A673 (cell line): ENCODE measurements at places on chromosomes 12 and 14. TPM values are rescaled to one million over a fixed set of nuclear protein-coding genes. Genes with fewer than 3 reads are reported as not detected.

GRCh38 chr12:131101006-131101405 is 147.3 kb downstream of the ADGRD1 start:
- H3K4me3 ChIP-seq = no peak overlapping the region
- H3K36me3 ChIP-seq = no peaks in the 10 kb centered on the region
- no peak for DNase-seq
- no peaks in the 10 kb centered on the region for H3K4me1 ChIP-seq

Gene TMEM19
- total RNA-seq = 52.6 and 56.3 TPM in 2 replicates

DNA sequence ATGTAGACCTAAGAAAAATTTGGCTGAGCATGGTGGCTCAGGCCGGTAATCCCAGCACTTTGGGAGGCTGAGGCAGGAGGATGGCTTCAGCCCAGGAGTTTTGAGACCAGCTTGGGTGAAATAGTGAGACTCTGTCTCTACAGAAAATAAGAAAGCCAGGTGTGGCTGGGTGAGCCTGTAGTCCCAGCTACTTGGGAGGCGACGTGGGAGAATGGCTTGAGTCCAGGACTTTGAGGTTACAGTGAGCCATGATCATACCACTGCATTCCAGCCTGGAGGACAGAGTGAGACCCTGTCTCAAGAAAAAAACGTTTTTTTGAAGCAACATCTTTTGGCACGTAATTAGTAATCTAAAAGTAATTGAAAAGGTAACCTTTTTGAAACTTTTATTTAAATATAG is 70.9 kb downstream of the FERMT2 start:
- peaks cover 23% of the 10 kb centered on the region for H3K4me1 ChIP-seq
- no peak for DNase-seq
- H3K27ac ChIP-seq = no peak overlapping the region
- H3K36me3 ChIP-seq = peaks cover 8% of the 10 kb centered on the region
- no peak overlapping the region for H3K4me3 ChIP-seq

Gene PPM1H
- 0.04 and 0.35 TPM in 2 replicates for total RNA-seq

GRCh38 chr14:21278632-21279031 is 1.3 kb upstream of the RPGRIP1 start:
- H3K4me3 ChIP-seq = no peak overlapping the region
- no peak overlapping the region for H3K27ac ChIP-seq
- no peaks in the 10 kb centered on the region for H3K27me3 ChIP-seq
- no peaks in the 10 kb centered on the region for H3K36me3 ChIP-seq
- H3K4me1 ChIP-seq = peaks cover 10% of the 10 kb centered on the region

Gene NEDD1
- 38.2 and 42.7 TPM in 2 replicates for total RNA-seq

GRCh38 chr14:99245564-99246511 is 26.2 kb downstream of the BCL11B start:
- H3K4me1 ChIP-seq = peaks cover 90% of the 10 kb centered on the region
- H3K4me3 ChIP-seq = peak overlapping the region; percentile 5
- H3K36me3 ChIP-seq = peaks cover 47% of the 10 kb centered on the region
- H3K27me3 ChIP-seq = no peaks in the 10 kb centered on the region
- DNase-seq = no peak

Gene CLEC2B
- total RNA-seq = 9.4 and 12.3 TPM in 2 replicates

Gene NCAPD2
- 125 and 128 TPM in 2 replicates for total RNA-seq

DNA sequence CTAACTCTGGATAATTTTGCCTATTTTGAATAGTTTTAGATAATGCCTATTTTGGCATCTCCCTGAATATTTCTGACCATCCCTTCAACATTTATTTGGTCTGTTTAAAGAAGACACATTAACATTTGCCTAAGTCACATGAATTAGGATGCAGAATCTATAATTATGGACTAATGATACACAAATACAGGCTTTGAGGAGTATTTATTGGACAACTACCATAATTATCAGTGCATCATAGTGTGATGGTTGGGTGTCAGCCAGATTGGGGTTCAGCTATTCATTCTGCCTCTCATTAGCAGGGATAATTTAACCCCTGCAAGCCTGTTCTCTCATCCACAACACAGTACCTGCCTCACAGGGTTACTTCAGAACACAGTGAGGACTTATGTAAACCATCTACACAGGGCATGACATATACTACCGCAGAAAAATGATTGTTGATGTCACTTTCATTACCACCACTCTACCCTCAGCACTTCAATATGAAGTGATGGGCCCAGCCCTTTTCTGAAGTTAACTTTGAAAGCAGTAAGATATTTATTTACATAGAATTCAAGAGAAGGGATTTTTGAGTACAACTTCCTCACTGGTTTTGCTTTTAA is 14.4 kb downstream of the PRKCH start:
- no peak for DNase-seq
- H3K36me3 ChIP-seq = no peaks in the 10 kb centered on the region
- H3K27ac ChIP-seq = no peak overlapping the region
- peaks cover 6% of the 10 kb centered on the region for H3K4me1 ChIP-seq

DNA sequence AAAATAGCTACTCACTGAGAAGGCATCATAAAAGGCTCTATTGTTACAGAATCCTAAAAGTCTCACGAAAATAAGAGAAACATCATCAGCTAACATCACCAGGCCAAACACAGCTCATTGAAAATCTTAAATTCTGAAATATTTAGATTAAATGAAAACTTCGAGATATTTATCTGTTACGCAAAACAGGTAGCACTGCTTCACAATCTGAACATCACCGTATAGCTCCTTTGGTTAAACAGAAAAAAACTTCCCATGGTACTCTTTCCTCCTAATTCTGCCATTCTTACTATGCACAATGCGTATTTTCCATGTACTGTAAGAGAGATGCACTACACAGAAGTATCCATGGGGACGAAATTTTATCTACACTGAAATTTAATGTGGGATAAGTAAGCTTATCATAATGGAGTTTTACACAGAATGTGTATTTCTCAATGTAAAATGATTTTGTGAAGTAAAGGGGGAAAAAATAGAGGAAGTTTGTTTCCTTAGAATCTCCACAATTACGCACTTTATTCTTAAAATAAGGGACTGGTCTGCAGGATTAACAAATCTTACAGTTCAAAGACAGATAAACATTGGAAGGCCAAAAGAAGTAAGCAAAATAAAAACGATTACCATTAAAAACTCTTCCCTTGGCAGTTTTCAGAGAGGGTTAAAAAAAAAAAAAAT is 1.9 kb downstream of the SGPP1 start:
- H3K27ac ChIP-seq = no peak overlapping the region
- no peaks in the 10 kb centered on the region for H3K36me3 ChIP-seq
- DNase-seq = no peak

DNA sequence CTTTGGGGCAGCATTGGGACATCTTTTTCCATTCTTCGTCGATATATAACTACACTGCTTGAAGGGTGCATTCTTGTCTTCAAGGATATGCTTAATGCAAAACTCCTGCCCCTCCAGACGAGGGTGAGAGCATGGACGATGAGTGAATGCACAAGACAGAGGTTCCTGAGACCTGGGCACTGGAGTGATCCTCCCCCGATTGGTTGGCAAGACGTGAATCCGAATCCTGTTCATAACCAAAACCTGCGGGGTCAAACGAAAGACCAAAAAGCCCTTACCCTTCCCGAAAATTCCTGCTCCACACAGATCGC is 684 bp downstream of the KANSL2 start:
- no peak for DNase-seq
- H3K4me3 ChIP-seq = peak overlapping the region; percentile 76
- peaks cover 46% of the 10 kb centered on the region for H3K36me3 ChIP-seq
- peak overlapping the region; percentile 93 for H3K27ac ChIP-seq
- H3K27me3 ChIP-seq = no peaks in the 10 kb centered on the region
- peaks cover 27% of the 10 kb centered on the region for H3K4me1 ChIP-seq

DNA sequence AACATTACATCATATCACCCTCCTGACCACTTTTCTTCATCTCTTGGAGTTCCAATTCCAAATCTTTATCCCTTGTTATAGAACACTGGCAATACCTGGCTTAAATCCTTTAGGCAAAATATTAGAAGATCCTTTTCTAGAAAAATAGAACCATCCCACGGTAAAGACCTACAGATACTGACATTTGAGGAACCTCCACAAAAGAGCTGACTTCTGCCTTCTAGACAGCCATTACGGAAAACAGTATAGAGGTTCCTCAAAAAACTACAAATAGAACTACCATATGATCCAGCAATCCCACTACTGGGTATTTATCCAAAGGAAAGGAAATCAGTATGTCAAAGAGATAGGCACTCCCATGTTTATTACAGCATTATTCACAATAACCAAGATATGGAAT is 241.7 kb upstream of the AMIGO2 start:
- no peak overlapping the region for H3K27ac ChIP-seq
- no peaks in the 10 kb centered on the region for H3K36me3 ChIP-seq
- no peak overlapping the region for H3K4me3 ChIP-seq
- H3K27me3 ChIP-seq = no peaks in the 10 kb centered on the region
- DNase-seq = no peak

GRCh38 chr14:92944976-92945375 is 22.0 kb downstream of the CHGA start:
- no peak overlapping the region for H3K27ac ChIP-seq
- H3K36me3 ChIP-seq = no peaks in the 10 kb centered on the region
- no peak overlapping the region for H3K4me3 ChIP-seq
- H3K27me3 ChIP-seq = no peaks in the 10 kb centered on the region
- H3K4me1 ChIP-seq = no peaks in the 10 kb centered on the region

- no peak overlapping the region for H3K27ac ChIP-seq
- no peak for DNase-seq
- H3K27me3 ChIP-seq = no peaks in the 10 kb centered on the region
- no peaks in the 10 kb centered on the region for H3K36me3 ChIP-seq
Observed at GRCh38 chr12:39830171-39830570, 210.6 kb upstream of the ABCD2 start.

GRCh38 chr12:6337958-6338433 is 3.9 kb downstream of the TNFRSF1A start:
- no peak overlapping the region for H3K4me3 ChIP-seq
- peaks cover 61% of the 10 kb centered on the region for H3K4me1 ChIP-seq
- peaks cover 21% of the 10 kb centered on the region for H3K36me3 ChIP-seq
- no peaks in the 10 kb centered on the region for H3K27me3 ChIP-seq
- DNase-seq = no peak

Gene LRTM2
- not detected in 2 replicates for total RNA-seq

GRCh38 chr14:94523265-94523664 is 14.0 kb upstream of the SERPINA12 start:
- no peak overlapping the region for H3K27ac ChIP-seq
- H3K4me3 ChIP-seq = no peak overlapping the region
- H3K4me1 ChIP-seq = no peaks in the 10 kb centered on the region

DNA sequence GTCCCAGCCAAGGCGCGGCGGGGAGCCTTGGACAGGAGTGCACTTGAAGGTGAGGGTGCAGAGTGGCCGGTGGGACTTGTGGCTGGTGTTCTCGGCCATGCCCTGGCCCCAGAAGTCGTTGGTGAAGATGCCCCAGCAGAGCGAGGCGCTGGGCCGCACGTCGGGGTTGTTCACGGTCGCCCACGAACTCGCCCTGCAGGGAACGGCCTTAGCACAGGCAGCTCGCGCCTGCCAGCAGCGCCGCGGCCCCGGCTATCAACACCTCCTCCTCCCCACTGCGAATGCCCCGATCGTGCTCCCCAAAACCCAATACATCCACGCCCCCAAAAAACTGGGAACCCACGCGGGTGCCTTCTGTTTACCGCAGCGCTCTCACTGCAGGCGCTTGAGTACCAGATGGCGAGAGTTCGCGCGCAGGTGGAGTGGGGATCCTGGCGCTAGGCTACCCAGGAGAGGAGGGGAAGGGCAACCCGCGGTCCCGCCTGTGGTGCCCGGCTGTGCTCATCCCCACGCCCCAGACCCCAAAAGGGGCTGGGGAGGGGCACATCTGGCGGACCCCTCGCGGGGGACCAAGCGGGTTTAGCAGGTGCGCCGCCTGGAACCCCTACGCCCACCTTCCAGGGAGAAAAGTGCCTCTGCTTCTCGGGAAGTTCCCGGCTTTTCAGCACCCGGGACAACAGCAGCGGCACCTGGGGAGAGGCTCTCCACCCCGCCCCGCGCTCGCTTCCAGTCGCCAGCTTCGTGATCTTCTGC is 386.3 kb upstream of the TMTC1 start:
- no peak overlapping the region for H3K4me3 ChIP-seq
- H3K36me3 ChIP-seq = no peaks in the 10 kb centered on the region
- H3K27me3 ChIP-seq = peaks cover 23% of the 10 kb centered on the region
- DNase-seq = no peak
- H3K27ac ChIP-seq = no peak overlapping the region

Gene C12orf60
- 1.9 and 2.2 TPM in 2 replicates for total RNA-seq

DNA sequence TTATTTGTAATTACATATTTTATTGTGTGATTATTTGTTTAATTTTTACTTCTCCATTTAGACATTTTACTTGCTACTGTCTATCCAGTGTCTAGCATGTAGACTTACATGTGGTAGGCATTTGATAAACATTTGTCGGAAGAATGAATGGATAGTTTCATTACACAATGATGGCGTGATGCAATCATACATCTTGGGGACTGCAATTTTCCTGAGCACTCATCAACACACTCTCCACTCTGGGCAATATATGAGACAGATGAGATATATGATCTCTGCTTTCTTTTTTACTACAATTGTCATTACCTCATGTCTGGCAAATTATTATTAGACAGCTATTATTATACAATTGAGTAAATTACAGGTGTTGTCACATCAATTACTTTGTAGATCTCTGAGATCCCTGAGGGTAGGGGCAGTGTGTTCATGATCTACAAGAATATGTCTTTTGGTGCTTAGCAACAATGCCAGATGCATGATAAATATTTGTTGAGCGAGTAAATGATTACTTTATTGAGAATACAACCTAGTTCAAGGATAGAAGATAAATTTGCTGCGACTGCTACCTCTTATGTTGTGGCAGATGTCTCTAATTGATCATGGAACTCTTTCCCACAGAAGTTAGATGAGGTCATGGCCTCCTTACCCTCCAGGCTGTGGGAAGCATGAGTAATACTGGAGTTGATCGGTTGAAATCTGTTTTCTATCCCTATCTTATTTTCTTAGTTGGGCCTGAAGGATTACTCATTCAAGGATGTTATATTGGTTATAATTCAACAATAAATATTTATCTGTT is 416.0 kb downstream of the LRIG3 start:
- no peaks in the 10 kb centered on the region for H3K27me3 ChIP-seq
- H3K36me3 ChIP-seq = no peaks in the 10 kb centered on the region
- no peak overlapping the region for H3K27ac ChIP-seq
- H3K4me3 ChIP-seq = no peak overlapping the region

DNA sequence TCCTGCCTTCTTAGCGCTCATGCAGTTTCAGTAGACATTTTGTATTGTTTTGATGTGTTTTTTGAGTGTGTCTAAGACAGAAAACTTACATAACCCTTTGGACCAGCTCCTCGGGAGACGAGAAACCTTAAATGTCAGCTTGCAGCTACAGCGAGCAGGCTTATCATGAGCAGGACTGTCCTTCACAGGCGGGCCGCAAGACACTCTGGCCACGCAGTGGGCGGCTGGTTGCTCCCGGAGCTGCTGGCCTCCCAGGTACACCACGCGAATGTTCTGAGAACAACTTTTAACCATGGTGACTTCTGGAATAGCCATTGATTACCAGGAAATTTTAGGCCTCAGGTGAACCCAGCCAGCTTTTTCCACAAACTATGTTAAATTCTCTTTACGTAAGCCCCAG is 164.1 kb upstream of the DIO3 start:
- H3K27ac ChIP-seq = no peak overlapping the region
- no peak overlapping the region for H3K4me3 ChIP-seq
- peaks cover 30% of the 10 kb centered on the region for H3K27me3 ChIP-seq
- no peak for DNase-seq
- no peaks in the 10 kb centered on the region for H3K36me3 ChIP-seq

GRCh38 chr12:57089271-57090245 is 644 bp downstream of the NAB2 start:
- peak overlapping the region; percentile 93 for H3K4me3 ChIP-seq
- H3K27me3 ChIP-seq = no peaks in the 10 kb centered on the region
- peaks cover 59% of the 10 kb centered on the region for H3K4me1 ChIP-seq

GRCh38 chr14:71487941-71488340 is 444.3 kb upstream of the RGS6 start:
- H3K4me3 ChIP-seq = no peak overlapping the region
- no peak overlapping the region for H3K27ac ChIP-seq
- DNase-seq = no peak
- H3K4me1 ChIP-seq = peaks cover 6% of the 10 kb centered on the region
